ENCODE measurements at places on chromosomes 5 and 9.

DNA sequence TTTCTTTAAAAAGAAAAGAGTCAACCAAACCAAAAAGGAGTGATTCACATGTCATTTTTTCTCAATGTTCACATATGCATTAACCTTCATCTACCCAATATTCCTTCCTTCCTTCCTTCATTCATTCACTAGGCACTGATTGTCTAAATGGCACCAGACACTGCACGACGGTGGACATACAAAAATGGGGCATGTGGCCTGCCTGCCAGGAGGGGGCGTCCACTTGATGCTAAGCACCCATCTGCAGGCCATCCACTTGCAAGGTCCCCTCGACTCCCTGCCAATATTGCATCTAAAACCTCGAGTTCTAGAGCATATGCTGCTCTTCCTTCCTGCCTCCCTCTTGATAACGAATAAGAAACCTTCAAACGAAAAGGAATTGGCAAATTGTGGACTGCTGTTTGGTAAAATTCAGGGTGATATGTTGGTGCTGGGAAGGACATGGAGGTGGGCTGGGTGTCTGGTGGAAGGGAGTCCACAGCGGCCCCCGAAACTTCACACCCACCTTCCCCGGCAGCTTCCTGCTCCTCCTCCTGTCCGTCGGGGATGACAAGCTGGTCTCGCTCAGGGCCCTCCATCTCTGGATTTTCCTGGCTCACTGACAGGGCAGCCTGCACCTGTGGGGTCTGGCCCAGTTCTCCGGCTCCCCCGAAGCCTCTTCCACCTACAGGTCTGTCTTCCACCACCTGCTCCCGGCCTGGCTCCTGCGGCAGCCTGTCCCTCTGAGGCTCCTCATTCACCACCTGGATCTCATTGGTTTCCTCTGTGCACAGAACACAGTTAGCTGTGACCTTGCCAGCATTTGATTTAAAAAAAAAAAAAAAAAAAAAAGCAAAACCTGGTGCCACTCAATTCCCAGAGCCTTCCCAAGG lies 64.3 kb downstream of the GOLM1 start:
- no peak for DNase-seq

- DNase-seq: no peak
Measured at GRCh38 chr5:139410993-139411828, 7.3 kb upstream of the SPATA24 start.

GRCh38 chr5:80255431-80255810 lies 427 bp downstream of the SERINC5 start:
- no peak for DNase-seq

DNA sequence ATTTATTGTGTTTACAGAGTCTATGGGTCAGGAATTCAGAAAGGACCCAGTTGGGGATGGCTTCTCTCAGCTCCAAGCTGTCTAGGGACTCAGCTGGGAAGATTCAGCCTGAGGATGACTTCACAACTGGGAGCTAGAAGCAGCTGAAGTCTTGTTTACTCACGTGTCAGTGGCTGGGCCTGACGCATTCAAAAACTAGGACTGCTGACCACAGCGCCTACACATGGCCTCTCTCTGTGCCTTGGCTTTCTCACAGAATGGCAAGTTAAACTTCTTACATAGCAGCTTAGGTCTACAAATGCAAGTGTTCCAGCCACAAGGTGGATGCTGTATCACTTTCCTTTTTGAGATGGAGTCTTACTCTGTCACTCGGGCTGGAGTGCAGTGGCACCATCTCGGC lies 16.3 kb upstream of the PPP2CA start:
- DNase-seq: no peak

GRCh38 chr5:31768784-31769183 lies 129.9 kb downstream of the PDZD2 start:
- no peak for DNase-seq

GRCh38 chr5:197892-198489 lies 6.7 kb downstream of the LRRC14B start:
- no peak for DNase-seq

DNA sequence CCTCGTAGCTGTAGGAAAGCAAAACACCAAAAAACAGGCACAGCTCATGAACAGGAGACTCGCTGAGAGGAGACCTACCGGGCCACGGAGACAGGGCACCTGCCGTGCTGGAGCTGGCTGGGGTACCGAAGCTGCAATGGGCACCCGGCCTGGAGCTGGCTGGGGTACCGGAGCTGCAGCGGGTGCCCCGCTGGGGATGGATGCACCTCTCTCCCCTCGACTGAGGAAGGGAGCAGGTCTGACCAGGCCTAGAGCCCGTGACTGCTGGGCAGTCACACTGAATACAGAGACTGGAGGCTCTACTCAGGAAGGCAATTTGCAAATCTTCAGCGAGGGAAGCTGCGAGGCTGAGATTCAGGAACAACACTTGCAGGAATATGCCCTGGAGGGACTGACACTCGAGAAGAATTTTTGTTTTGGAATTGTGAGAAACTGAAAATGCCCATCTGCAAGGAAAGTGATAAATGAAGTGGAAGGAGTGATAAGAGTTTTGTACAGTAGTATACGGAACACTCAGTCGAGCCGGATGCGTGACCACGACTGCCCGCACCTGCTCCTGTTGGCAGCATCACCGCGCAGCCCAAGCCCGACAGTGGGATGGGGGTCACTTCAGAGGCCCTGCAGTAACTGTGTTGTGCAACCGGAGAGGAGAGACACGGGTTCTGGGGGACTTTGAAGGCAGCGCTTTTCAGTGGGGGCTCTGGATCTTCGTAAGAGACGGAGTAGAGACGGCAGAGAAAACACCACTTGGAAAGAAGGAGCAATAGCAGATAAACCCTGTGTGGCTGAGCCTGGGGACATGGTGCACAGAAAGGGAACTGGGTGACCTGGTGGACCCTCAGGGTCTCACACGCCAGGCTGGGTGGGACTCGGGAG lies 27.9 kb upstream of the LPCAT1 start:
- no peak for DNase-seq

GRCh38 chr5:6818594-6819511 lies 105.6 kb downstream of the TENT4A start:
- no peak for DNase-seq

DNA sequence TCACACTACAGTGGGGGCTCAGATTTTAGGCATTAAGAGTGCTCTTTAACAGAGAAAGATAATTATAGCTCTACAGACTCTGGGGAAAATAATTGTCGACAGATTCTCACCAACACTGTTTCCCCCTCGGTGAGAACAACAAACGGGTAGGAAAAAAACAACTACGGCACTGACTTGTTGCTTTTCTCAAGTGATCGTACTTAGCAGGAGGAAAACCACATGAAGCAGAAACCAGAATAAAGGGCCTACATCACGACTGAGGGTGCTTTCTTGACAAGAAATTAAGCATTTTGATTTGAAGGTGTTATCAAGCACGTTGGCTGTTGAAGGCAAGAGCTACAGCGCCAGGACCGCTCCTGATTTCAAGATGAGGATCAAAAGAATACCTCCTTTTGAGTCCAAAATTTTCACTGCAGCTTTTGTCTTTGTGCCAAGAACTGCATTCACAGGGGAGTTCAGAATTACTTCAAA lies 27.2 kb upstream of the CER1 start:
- DNase-seq: no peak

DNA sequence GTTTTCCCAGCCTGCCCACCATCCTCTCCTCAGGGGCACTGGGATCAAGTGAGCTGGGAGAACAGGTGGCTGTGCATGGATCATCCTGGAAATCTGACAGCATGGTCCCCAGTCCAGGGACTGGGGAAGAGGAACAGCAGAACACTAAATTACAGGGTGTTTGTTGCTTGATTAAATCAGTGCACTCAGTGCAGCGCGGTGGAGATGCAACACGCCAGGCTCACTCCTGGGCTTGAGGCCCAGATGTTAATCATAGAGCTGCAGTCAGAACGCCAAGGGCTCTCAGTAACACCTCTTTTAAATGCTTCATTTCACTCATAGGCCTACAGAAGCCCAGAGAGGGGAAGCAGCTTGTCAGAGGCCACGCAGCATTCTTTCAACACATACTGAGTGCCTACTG lies 14.2 kb upstream of the LARP1 start:
- no peak for DNase-seq

DNA sequence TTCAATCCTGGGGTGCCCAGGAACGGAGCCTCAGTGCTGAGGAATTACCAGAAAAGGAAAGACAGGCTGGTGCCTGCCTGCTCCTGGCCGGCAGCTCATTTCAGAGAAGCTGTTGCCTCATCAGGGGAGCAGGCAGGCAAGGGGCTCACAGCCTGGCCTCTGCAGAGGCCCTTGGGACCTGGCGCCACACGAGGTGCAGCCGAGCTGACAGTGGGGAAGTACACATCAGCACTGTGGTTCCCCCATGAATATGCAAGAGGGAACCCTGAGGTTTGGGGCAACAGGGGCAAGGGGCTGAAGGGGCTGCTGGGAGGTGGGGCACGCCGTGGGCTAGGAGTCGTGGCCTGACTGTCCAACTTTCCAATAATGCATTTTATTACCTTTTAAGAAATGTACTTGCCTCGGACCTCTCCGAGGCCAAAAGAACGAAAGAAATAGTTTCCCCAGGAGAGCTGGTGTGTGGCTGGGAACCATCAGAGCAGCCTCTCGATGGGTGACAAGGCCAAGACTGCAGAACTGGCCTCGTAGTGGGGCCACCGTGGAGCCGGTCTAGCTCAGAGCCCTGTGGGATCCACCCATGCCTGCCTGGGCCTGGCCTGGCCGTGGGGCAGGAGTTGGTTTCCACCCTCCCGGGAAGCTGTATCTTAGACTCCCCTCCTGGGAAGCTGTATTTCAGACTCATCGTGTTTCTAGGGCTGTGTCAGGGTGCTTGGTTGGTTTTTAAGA lies 198.6 kb downstream of the PAX5 start:
- DNase-seq: no peak

DNA sequence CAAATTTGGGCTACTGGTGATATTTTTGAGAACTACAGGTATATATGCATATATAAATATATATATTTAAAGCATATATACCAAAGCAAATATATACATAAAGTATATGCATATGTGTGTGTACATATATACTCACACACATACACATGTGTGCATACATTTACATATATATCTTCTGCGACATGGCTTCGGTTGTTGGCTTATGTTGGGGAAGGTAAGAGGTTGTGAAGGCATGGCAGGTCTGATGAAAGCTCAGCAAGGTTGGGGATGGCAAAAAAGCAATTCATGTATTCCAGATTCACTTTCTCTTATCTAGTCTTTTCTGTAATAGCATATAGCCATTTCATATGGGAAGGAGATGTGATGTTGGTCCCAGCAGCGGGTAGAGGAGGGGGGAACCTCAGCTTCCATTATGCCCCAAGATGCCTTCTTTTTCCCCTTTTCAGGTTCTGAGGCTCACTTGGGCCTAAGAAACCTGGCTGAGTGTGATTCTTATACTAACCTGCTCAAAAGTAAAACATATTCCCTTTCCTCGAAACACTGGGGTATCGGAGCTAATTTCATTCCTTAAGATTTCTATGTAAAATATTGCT lies 201.7 kb downstream of the MEF2C start:
- no peak for DNase-seq

- no peak for DNase-seq
Measured at GRCh38 chr9:9560382-9561035, 1052.3 kb downstream of the PTPRD start.

DNA sequence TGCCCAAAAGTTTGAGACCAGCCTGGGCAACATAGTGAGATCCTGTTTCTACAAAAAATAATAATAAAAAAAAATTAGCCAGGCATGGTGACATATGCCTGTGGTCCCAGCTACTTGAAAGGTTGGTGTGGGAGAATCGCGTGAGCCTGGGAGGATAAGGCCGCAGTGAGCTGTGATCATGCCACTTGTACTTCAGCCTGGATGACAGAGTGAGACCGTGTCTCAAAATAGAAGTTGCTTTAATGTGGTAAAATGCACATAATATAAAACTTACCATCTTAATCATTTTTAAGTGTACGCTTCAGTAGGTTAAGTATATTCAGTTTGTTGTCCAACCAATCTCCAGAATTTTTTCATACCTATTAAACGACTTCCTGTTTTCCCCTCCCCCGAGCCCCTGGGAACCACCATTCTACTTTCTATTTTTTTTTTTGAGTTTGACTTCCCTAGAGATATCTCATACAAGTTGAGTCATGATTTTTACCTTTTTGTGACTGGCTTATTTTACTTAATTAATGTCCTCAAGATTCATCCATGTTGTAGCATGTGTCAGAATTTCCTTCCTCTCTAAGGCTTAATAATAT lies 120.1 kb upstream of the POC5 start:
- DNase-seq: no peak

GRCh38 chr9:112032009-112032408 lies 135.4 kb downstream of the UGCG start:
- no peak for DNase-seq

DNA sequence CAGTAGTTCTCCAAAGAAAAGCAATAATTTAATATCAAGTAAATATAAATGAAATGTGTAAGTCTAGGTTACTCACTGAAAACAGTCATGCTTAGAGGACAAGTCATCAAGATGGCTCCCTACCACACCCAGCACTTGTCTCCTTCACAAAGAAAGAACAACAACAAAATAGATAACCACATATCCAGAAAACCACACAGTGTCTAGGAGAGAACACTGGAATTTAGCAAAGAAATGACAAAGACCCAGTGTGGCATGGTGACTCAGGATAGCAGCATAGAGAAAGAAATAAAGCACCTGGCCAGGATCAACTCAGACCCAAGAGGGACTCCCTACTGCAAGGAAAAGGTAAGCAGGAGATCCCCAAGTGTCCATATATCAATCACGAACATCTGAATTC lies 356.2 kb downstream of the TMEM161B start:
- no peak for DNase-seq

DNA sequence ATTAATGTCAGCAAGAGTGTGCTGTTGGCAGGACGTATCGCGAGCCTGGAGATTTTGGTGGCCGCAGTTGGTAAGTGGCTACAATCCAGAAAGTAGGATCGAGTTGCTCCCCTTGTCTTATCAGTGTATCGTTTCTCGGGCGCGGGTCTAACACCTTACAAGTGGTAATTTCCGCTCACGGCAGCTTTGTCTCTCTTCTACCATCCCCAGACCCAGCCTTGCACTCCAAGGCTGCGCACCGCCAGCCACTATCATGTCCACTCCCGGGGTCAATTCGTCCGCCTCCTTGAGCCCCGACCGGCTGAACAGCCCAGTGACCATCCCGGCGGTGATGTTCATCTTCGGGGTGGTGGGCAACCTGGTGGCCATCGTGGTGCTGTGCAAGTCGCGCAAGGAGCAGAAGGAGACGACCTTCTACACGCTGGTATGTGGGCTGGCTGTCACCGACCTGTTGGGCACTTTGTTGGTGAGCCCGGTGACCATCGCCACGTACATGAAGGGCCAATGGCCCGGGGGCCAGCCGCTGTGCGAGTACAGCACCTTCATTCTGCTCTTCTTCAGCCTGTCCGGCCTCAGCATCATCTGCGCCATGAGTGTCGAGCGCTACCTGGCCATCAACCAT lies 1.1 kb downstream of the PTGER4 start:
- DNase-seq: peak; percentile 64
